ENCODE measurements at places on chromosomes 4 and X.
A peak's percentile ranks its signal among the peaks of the same experiment; 100 is the strongest.

GRCh38 chr4:116561768-116562167 is 523.6 kb downstream of the TRAM1L1 start:
- no peak for DNase-seq

DNA sequence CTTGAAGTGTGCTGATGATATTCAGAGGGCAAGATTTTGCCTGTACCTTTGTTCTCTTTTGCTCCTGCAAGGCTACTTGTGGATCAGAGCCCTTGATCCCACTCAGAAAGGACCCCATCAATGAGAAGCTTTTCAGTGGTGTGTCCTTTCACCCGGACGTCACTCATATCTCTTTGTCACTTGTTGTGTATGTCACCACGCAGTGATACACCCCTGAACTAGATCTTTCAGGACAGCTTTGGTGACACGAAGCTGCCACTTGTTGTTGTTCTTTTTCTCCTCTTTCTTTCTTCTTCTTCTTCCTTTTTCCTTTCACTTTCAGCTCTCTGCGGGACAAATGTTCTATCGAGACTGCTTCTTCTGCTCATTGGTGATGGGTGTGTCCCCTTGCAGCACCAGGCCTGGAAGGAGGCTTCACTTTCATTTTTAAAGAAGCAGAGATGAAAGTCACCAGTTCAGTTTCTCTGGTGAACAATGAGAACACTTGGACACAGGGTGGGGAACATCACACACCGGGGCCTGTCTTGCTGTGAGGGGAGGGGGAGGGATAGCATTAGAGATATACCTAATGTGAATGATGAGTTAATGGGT is 83.6 kb downstream of the NBDY start:
- no peak for DNase-seq

- DNase-seq, result no peak
These were observed 923.2 kb downstream of the SH3BGRL start for GRCh38 chrX:82125103-82125502.

DNA sequence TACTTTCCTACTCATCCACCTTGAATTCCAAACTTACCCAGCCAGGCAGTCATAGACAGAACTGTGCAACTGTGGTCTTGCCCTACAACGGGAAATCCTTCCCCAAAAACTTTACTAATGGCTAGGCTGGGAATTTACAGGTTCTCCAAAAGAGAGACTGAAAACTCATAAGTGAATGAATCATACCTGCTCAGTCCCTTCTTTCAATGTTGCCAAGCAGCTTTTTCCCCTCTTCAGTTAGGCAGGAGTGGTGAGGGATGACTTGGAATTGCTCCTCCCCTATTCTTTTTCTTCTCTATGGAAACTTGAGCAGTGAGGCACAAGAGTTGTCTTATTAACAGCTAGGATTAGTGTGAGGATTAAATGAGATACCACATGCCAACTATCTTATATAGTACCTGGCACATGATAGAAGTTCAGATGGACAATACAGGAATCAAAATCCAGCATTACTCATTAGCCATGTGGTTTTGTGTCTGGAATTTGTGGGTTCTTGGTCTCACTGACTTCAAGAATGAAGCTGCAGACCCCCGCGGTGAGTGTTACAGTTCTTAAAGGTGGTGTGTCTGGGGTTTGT is 105.9 kb downstream of the TEX13A start:
- peak; percentile 41 for DNase-seq

DNA sequence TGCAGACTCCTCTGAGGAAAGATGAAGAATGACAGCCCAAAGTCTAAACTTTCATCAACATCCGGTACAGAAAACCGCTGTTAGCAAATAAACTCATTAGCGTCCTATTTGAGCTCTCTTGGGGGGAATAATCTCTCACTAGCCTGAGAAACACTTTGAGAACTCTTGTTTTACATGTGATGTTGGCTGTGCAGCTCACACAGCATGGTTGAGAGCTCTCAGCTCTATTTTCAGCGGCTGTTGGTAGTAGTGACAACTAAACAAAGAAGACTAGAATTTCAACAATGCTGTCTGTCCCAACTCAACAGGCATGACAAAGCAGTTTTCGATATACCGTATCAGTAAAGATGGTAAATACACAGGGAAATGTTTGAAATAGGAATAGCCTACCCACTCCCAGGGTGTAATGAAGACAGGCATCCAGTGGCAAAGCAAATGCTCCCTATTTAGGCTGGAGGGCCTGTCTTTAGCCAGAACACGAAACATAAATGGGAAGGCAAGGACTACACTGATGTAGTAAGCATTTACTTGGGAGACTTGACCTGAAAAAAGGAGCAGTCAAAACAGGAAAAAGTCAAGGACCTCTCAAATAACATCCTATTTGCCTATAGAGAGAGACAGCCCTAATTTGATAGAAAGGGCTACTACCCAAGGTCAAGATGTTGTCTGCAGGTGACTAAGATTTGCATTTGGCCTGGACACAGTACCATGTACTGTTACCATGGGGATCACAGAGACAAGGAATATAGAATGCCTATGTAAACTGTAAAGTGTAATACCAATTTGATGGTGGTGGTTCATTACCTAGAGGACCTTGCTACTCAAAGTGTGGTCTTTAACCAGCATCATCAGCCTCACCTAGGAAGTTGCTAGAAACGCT is 60.4 kb downstream of the PPEF2 start:
- no peak for DNase-seq

- no peak for DNase-seq
These were observed 362.2 kb upstream of the EMCN start for GRCh38 chr4:100880011-100880410.

DNA sequence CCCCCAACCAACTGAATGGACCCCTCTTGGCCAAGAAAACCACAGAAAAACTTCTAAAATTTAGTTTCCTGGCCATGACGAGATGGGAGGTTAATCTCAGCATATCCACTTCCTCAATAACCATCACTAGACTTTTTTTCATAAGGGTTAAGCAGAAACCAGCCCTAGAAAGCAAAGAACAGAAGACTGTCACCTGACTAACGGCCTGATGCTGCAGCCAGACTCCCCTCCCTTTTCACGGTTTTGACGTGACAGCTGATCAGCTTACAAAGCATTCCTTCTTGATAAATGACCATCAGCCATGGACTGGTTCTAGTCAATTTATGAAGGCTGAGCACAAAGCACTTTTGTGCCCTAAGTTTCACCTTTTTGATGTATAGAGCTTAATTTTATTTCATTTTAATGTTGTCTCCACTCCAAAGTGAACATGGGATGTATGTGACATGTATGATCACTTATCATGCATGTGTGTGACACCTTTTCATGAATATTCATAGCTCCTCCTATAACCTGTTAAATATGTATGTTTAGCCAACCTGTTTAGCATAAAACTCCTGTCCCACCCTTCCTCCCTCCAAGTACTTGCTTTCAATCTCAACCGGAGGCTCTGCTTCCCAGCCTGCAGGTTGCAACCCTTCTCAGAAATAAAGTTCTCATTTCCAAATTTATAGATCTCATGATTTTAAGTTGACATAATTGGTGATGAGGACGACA is 56.3 kb downstream of the SERTM2 start:
- DNase-seq, result no peak

DNA sequence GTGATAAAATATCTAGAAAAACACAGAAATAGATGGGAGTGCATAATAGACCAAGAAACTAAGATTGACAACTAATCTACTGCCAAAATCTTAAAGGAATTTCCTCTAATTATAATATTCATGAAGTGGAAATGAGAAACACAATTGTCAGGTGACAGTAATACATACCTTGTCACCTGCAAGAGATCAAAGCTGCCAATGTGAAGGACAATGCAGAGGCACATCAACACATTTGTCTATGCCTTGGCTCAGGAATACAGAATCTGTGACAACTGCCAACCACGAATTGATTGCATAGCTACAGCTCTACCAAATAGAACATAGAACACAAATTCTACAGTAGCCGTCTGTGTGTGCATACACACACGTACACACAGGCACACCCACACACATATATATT is 295.7 kb downstream of the PPARGC1A start:
- no peak for DNase-seq

- peak; percentile 1 for DNase-seq
These were observed 6.7 kb upstream of the WAS start for GRCh38 chrX:48676893-48677270.

- no peak for DNase-seq
These were observed 173.5 kb downstream of the ASMT start for GRCh38 chrX:1788300-1788911.

GRCh38 chr4:40183615-40184411 is 13.0 kb upstream of the RHOH start:
- DNase-seq, result no peak

DNA sequence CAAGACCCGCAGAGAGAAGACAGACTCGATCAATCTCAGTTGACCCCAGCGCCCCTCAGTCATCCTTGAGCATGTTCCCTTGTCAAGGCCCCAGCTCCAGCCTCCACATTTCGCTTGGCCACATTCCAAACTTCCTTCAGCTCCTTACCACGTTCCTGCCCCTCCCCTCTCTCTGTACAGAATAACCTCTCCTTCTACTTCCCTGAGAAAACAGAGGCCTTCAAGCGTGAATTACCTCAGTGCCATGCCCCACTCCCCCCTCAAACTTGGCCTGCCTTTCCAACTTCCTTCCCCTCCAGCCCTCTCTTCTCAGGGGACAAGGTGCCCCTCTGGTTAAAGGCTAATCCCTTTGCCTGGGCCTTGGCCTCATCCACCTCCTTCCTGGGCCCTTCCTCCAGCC is 3.2 kb upstream of the RIPPLY1 start:
- no peak for DNase-seq

DNA sequence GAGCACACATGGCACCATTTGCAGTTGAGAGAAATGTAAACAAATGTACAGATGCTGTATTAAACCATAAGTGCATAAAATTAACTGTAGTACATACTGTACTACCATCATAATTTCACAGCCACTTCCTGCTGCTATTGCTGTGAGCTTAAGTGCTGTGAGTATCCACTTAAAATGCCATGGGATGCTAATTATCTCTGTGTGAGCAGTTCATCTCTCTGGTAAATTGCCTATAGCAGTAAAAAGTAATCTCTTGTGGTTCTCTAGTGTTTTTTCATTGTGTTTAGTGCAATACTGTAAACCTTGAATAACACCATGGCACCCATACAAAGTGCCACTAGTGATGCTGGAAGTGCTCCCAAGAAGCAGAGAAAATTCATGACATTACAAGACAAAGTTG is 9.9 kb upstream of the SCOC start:
- no peak for DNase-seq

- no peak for DNase-seq
These were observed 57.6 kb downstream of the MAPK10 start for GRCh38 chr4:86302251-86302650.
